ENCODE measurements at places on chromosomes 2 and 18.

- no peak for DNase-seq
These were observed 114.7 kb upstream of the OTOS start for GRCh38 chr2:240255165-240255491.

GRCh38 chr2:19879120-19879519, 22.7 kb downstream of the TTC32 start:
- no peak for DNase-seq

DNA sequence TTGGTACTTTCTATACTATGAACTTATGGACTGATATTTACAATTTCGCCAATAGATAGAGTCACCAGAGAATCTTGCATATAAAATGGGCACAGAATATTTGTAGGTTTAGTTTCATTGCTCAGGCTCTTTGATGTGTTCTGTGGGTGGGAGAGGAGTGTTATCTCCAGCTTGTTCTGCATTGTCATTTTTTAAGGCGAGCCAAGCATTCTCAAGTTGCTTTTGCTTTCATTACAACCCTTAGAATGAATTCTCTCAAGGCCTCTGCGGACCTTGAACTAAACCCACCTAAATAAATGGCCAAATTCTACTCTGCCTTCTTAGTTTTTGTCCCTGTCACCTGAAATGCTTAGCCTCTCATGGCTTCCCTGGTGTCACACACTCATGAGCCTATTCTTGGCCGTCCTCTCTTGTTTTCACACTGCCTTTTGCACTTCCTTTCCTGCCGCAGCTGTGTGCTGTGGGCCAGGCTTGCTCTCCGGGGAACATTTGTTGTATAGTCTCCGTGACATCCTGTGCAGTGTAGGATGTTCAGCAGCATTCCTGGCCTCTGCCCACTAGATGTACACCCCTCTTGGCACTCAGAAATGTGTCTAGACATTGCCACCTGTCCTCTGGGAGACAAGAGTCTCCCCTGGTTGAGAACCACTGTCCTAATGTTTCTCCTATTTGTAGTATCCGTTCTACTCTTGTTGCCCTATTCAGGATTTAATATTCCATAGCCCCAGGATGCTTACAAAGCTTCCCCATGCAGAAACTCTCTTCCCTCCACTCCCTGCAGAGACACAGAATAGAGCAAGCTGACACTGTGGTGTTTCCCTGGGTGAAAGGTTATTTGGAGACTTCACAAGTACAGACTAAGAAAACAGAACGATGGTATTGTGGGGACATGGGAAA, 255.6 kb downstream of the PTPRM start:
- DNase-seq: no peak

- DNase-seq: no peak
These were observed 253.9 kb upstream of the CNTNAP5 start for GRCh38 chr2:123770996-123771720.

DNA sequence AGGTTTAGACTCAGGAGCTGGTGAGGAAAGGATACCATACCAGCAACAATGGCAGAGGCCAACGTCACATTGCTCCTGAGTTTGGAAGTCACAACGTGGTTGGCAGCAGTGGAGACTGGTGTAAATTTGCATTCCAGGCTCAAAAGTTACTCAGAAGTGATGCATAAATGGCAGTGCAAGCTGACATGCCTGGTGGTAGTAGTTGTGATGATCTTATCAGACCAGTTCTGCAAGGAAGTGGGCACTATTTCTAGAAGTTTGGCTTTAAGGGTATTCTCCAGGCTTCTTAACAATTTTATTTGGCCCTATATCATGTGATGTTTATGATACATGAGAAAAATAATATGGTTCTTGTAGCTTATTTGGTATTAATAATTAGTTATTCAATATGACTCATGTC, 37.8 kb downstream of the CXCR4 start:
- no peak for DNase-seq

DNA sequence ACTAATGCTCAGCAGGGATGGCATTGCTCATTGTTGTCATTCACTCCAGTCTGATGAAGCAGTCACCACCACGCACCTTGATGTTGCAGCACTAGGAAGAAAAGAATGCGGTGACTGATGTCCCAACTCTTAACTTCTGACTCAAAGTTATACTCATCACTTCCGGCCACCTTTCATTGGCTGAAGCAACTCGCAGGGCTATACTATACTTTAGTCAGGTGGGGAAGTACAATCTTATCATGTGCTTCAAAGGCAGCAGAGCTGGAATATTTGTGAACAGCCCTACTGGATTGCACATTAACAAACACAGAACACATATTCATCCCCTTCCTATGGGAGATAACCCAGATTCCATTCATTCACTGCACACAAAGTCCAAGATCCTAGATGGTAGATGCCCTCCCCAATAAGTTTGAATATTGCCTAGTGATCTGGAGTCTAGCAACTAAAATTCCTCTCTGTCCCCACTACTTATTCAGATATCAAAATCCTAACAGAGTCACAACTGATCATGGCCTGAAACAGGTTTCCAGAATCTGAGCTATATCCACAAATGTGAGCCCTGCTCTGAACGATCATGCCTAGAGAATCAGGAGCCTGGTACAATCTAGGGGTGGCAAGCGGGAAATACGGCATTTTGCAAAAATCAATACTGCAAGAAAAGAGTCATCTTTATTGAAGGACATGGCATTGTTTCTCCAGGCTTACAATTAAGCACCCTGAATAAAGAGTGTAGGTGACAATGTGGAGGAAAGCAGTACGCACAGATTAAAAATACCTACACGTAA, 3.4 kb upstream of the SPATS2L start:
- no peak for DNase-seq

DNA sequence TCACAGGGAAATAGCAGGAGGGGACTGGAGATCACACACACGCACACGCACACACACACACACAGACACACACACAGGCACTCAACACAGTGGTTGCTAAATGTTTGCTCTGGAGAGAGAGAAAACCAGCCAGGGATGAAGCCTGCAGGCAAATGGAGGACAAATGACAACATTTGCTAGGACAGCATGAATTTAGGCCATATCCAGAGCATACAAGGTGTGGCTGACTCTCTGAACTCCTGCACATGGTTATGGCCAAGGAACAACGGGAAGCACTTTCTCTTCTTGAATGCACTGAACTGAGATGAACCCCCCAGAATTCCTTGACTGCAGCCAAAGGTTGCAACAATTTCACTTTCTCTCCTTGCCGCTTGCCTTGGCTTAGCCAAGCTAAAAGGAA, 230.0 kb upstream of the RASGRP3 start:
- no peak for DNase-seq

- no peak for DNase-seq
These were observed 582.3 kb downstream of the SLC4A3 start for GRCh38 chr2:220209751-220210150.

- DNase-seq: no peak
These were observed 161.8 kb downstream of the DYSF start for GRCh38 chr2:71614976-71615766.

DNA sequence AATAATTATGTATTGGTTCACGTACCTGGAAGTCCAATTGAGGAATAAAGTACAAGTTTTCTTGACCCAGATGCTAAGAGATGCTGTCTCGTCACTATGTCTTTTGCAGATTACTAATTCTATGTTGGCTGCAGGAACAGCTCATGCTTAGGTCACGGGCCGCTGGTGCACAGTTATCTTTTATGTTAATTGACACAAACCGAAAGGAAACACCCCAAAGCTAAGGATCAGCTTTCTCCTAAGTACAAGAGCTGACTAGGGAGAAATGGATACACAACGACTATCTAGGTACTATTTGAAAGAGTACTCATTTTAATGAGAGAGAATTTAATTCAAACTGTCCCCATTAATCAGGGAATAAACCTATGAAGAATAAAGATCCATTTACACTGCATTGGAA, 217.7 kb upstream of the SLC35G4 start:
- no peak for DNase-seq

GRCh38 chr18:62200121-62200914, 13.3 kb downstream of the RELCH start:
- no peak for DNase-seq

GRCh38 chr18:10169814-10170213, 256.0 kb downstream of the VAPA start:
- no peak for DNase-seq

- no peak for DNase-seq
These were observed 113.4 kb upstream of the PDE1A start for GRCh38 chr2:182540252-182540651.

DNA sequence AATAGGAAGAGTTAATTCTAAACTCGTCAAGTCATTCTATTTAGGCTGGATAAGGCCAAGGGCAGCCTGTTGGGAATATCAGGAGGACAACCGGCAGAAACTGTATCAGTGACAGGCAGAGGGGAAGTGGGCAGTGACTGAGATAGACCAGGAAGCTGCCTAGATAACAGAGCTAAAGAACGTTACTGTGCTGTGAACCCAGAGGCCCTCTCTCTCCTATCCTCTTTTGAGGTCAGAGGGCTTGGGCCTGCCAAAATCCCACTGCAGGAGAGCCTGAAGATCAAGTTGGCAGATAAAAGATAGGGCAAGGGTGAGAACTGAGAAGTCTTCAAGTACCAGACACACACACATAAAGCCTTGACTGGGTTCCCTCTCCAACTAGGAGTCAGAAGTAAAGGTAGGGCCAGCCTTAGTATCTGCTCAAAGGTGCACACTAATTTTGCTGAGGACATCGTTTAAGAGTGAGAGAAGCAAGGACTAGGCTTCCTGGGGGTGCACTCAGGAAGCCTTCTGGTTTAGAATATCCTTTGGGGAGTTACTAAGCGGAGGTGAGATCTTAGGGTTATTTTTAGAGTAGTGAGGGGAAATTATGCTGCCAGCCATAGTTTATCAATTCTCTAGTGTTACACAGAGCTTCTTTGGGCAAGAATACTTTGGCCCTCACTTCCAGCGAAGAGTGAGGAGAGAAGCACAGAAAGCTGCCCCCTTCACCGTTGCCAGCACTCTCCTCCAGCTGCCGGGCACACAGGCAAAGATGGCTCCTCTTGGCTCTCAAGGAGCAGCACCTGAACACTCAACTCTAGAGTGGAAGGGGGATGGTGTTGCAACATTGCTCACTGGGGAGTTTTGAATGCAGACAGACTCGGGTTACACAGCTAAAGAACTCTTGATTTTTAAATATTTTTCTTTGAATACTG, 9.8 kb downstream of the CAVIN2 start:
- no peak for DNase-seq

- no peak for DNase-seq
These were observed 9.4 kb upstream of the SOCS6 start for GRCh38 chr18:70279470-70279869.

- DNase-seq: no peak
These were observed 23.0 kb downstream of the COPS9 start for GRCh38 chr2:240112914-240113690.

- no peak for DNase-seq
These were observed 181.7 kb upstream of the ETAA1 start for GRCh38 chr2:67215214-67216055.

- no peak for DNase-seq
These were observed 29.3 kb downstream of the AQP12A start for GRCh38 chr2:240720686-240721595.

- no peak for DNase-seq
These were observed 10.9 kb downstream of the IGFBP2 start for GRCh38 chr2:216643986-216644659.

DNA sequence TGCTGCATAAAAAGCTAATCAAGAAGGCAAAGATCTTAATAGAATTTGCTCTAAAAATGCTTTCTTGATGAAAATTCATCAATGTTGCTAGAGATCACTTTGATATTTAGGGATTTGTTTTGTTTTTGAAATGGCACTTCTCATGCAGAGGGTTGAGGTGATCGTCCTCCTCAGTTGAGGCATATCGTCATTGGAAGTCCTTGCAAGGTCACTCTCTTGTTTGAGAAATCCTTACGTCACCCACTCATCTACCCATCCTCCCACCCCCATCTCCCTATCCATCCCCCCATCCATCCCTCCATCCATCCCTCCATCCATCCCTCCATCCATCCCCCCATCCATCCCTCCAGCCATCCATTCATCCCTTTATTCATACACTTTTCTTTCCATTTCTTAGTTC, 133.7 kb downstream of the THNSL2 start:
- no peak for DNase-seq

GRCh38 chr2:10028407-10028987, 14.9 kb upstream of the KLF11 start:
- no peak for DNase-seq

DNA sequence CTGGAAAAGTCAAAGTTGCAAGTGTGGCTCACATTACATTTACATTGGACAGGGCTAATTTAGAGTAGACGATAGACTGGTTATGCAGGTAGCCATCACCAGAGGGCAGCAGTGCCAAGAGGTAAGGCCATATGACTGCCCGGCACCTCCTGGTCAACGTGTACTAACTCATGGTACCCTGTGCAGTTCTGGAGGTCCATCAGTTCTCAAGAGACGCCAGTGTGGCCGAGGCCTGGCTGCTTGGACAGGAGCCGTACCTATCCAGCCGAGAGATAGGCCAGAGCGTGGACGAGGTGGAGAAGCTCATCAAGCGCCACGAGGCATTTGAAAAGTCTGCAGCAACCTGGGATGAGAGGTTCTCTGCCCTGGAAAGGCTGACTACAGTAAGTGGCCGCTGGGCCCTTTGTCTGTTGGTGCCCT, 65.8 kb upstream of the EML6 start:
- peak; percentile 49 for DNase-seq

- DNase-seq: no peak
These were observed 33.8 kb upstream of the DNMT3A start for GRCh38 chr2:25375371-25375988.

GRCh38 chr2:229425598-229425997, 154.5 kb upstream of the PID1 start:
- no peak for DNase-seq

DNA sequence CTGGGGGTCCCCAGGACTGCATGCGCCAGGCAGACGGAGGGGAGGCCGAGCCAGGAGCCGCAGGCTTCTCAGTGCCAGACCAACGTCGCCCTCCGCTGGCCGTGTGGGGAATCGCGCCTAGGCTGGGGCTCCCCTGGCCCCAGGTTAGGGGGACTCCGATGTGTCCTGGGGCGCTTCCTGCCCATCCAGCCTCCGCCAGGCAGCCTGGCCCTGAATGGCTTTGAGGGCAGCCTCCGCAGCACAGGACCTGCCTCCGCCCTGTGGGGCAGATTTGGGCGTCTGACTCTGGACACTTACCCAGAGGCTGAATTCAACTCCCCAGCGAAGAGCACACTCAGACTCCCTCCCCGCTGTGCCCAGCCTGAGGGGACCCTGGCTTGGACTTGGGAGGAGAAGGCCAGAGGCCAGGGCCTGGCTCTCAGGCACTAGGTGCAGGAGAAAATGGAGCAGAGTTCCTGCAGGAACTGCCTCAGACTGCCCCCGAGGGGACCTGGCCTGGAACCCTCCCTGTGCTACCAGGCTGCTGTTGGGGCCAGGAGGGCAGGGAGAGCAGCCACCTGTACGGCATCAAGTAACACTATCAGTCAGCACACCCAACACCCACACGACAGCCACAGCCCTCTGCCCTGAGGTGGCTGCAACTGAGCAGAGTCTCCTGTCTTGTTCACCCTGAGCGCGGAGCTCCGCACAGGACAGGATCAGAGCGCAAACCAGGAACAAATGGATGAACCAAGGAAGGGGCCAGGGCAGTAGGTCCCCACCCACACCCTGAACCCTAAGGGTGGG, 597 bp upstream of the TEKT4 start:
- no peak for DNase-seq

DNA sequence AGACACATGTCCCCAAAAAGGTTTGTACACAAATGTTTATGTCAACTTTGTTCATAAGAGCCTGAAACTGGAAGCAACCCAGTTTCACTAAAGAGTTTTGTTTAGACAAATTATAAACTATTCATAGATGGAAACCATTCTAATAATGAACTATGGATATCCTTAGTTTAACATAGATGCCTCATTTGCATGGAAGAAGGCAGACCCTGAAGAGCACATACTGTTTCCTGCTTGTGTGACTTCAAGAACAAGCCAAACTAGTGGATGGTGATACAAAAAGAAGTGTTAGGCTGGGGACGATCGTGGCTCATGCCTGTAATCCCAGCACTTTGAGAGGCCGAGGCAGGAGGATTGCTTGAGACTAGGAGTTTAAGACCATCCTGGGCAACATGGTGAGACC, 48.1 kb downstream of the ACOXL start:
- no peak for DNase-seq

All from CD4-positive, alpha-beta T cell (primary cell).